CD8-positive, alpha-beta T cell (primary cell): ENCODE measurements at places on chromosomes 3 and 15. TPM values are rescaled to one million over a fixed set of nuclear protein-coding genes. Genes with fewer than 3 reads are reported as not detected.

DNA sequence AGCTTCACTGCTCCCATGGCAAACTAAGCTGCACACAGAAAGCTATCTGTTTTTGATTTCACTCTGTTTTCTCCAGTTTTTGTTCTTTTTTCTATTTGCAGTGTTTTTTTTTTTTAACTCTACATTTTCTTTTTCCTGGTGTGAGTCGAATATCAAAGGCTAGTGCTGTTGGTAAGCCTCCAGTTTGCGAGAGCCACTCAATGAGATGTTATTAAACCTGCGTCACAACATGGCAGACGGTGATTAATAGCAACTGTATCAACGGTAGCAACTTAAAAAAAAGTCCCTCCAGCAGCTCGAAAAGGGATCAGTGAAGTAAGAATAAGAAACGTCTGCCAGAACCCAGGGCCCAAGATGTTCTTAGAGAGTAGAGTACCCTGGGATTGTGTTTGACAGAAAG, 84.1 kb downstream of the MEIS2 start:
- no peak for DNase-seq

GRCh38 chr3:123780656-123781055, 103.5 kb downstream of the MYLK start:
- DNase-seq: no peak

GRCh38 chr15:89587955-89588354, 12.7 kb downstream of the TICRR start:
- DNase-seq: no peak

DNA sequence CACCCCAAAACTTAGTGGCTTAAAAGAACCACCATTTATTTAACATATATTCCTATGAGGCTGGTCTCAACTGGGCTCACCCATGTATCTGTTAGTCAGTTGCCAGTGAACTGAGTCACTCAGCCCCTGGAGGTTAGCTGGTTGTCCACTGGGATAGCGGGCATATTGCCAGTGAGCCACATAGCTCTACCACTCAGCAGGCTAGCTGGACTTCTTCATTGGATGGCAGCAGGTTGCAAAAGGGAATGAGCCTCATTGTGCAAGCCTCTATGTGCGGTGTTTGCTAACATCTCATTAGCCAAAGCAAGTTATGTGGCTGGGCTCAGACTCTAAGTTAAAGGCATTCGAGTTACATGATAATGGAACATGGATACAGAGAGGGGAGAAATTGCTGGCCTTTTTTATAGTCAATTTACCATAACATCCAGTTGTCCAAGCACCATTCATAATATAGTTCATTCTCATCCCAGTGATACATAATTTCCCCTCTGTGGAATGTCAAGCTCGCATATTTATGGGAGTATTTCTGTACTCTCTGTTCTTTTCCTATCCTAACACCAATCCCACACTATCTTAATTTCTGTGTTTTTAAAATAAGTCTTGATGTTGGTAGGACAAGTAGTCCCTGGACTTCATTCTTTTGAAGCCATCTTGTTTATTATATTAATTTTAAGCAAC, 8.7 kb downstream of the BTD start:
- no peak for DNase-seq

- no peak for DNase-seq
Observed at GRCh38 chr3:123419181-123419849, 29.6 kb downstream of the ADCY5 start.

GRCh38 chr15:79831604-79832003, 65.2 kb downstream of the MTHFS start:
- DNase-seq: no peak

- no peak for DNase-seq
Observed at GRCh38 chr15:41564286-41564959, 5.4 kb downstream of the TYRO3 start.

Gene OPA1
- 64.0 TPM for total RNA-seq

Gene C3orf70
- not detected for total RNA-seq

DNA sequence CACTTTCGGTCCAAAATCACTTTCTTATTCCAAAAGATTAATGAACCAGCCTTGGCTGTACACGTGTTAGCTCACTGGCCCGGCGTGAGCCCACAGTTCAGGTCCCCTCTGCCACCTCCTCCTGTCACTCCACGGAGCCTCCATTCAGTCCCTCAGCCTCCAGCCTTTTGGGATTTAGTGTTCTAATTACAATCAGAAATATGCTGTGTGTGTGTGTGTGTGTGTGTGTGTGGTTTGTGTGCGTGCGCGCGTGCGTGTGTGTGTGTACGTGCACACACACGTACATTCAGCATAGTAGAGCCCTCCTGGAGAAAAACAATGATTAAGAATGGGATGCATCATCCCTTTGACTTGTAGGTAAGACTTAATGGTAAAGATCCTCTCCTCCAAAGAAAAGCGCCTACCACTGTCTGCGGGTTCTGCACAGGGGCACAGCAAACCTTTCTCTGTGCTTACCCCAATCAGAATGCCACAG, 801 bp downstream of the CA12 start:
- DNase-seq: no peak

GRCh38 chr3:178655488-178655887, 119.3 kb downstream of the KCNMB2 start:
- no peak for DNase-seq

Gene SNRPN
- total RNA-seq: 81.0 TPM

DNA sequence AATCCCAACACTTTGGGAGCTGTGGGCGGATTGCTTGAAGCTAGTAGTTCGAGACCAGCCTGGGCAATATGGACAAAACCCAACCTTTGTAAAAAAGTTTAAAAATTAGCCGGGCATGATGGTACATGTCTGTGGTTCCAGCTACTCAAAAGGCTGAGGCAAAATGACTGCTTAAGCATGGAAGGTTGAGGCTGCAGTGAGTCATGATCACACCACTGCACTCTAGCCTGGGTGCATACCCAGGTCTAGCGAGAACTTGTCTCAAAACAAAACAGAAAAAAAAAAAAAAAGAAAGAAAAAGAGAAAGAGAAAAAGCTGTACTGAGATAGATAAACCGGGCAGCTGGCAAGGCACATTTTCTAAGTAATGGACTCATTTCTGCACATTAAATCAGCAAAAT, 10.6 kb downstream of the ARPP19 start:
- peak; percentile 57 for DNase-seq

GRCh38 chr3:191901741-191902140, 440.8 kb downstream of the PYDC2 start:
- DNase-seq: no peak

DNA sequence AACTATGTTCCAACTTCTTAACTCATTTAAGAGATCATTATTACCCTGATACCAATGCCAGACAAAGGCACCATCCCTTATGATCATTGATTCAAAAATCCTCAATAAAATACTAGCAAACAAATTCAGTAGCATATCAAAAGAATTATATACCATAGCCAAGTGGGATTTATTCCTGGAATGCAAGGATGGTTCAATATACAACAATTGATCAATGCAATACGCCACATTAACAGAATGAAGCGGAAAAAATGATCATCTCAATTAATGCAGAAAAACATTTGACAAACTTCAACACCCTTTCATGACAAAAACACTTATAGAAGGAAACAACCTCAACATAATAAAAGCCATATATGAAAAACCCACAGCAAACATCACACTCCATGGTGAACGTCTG, 4.7 kb upstream of the HTR3E start:
- DNase-seq: no peak

Gene CYP11A1
- not detected for total RNA-seq

- no peak for DNase-seq
Observed at GRCh38 chr15:59166166-59166565, 40.5 kb upstream of the LDHAL6B start.

- DNase-seq: no peak
Observed at GRCh38 chr3:107578091-107578490, 55.3 kb downstream of the BBX start.

Gene PLCL2
- total RNA-seq: 33.1 TPM

Gene MRPS22
- 57.6 TPM for total RNA-seq

DNA sequence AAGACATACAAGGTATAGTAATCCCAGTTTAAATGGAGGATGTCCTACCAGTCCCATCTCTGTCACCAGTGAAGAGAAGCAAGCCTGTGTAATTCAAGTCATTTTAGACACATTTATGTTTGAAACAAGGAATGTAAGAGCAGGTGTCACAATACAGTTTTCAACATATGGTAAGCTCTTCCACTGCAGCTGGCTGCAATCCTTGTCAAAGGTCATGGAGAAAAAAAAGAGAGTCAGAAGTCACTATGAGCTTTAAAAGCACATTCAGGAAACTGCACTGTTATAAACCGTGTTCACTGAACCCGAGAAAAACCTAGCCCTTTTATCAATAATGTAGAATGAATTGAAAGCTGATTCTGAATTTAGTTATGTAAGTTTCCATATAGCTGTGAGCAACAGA, 206.4 kb downstream of the NAALADL2 start:
- no peak for DNase-seq
